NCI-H2171 (cell line): ENCODE measurements at places on chromosomes 7 and 10.
A peak's percentile ranks its signal among the peaks of the same experiment; 100 is the strongest.

DNA sequence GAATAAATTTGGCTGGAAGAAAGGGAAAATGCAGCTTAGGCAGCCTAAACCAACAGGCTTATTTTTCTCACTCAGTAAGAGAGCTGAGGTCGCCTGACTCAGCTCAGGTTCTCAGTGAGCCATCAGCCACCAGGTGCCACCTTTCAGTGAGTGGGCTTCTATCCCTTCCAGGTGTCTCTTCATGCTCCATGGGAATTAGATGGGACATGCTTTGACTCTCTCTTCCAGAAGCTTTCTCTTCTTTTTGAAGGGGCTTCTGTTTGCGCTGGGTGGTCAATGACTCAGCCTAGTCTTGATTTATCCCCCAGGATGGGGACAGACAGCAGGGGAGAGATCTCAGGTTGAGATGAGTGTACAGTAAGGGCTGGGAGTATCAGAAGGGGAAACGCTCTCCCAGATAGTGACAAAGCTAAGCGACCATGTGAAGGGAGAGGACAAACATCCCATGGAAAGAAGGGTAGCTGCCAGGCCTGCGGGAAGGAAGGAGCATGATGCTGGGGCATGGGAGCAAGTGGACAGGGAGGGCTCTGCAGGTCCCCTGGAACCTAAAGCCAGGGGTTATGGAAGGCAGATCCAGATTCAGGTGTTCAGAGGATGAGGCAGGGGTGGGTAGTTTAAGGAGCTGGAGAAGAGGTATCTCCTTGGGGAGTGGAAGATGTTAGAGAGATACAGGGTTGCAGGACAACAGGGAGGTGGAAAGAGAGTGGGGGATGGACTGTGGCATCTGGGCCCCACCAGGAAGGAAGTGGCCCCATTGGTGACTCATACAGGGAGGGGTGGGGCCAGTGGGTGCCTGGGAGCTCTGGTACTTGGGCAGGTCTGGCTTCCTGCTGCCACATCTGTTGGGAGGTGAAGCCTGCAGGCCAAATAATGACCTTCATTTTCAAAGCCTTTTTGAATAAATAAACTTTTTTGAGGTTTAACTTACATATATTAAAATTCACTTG, 32.5 kb downstream of the OGDH start:
- no peak for DNase-seq

DNA sequence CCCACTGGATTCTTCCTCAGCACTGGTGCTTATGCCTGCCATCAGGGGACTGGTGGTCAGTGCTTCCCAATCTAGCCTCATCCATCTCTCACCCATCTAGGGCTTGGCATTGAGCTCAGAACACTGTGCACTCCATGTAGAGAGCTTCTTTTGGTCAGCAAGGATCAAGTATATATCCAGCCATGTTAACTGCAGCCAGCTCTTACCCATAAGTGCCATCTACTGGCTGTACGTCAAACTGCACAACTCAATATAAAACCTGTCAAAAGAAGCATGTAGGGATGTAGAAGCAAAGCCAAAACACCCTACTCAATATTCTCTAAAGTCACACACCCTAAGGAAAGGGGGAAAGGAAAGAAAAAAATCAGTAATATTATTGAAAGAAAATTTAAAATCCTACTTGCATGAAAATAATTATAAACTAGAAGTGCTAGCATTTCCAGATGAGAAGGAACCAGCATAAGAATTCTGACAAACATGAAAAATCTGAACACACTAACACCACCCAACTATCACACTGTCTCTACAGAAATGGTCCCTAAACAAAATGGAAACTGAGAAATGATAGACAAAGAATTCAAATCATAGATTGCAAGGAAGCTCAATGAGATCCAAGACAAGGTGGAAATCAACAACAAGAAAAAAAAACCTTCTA, 531.1 kb upstream of the STEAP1 start:
- DNase-seq = no peak

- DNase-seq = no peak
Observed at GRCh38 chr10:126216632-126216961, 171.7 kb downstream of the ADAM12 start.

GRCh38 chr7:108415821-108416536, 40.3 kb downstream of the NRCAM start:
- DNase-seq = no peak

DNA sequence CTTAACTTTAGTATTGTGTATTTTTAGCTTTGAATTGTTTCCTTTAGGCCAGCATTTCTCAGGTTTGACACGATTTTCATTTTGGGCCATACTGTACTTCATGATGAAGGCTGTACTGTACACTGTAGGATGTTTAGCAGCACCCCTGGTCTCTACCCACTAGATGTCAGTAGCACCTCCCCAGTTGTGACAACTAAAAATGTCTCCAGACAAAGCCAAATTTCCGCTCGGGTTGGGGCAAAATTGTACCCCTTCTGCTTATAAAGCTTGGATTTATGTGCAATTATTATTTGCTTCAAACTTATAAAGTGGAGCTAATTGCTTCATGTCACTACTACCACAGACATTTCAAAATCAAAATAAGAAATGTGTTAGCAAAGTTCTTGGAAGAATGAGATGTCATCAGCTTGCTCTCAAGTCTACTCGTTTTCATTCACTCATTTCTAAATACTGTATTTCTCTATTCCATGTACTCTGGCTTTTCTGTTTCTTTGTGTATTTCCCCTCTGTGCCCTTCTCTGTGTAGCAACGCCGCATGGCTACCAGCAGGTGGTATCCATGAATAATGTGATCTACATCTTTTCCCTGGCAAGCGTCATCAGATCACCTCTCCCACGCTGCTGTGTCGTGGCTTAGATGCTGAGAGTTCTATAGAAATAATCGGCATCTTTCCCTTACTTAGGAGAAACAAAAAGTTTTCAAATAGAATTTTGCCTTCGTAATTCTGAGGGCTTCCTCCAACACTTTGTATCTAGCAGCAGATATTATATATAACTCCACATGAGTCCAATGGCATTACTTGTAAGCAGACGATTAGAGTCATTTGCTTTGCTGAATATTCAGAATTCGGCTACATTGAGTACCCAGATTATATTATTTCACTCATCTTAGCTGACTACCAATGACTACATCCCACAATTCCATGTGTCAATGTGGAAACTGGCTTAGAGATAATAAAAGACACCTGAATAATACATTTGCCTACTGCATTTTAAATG, 47.8 kb upstream of the CALCR start:
- DNase-seq = peak; percentile 41

DNA sequence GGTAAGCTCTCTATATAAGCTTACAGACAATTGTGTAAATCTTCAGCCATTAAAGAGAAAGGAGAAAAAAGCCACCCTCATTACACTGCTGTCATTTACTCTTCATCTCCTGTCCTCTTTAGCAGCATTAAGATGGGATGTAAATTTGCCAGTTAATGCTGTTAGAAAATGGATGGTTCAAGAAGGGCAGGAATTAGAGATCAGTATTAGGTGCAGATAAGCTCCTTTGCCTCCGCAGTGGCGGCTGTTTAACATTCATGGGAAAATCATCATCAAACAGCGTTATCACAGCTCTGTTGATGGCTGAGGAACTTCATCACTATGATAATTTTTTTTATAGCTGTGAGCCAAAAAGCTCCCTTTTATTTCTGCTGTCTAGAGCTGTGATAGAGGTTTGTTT, 61.8 kb upstream of the FAM204A start:
- no peak for DNase-seq

GRCh38 chr7:35735396-35735795, 40.5 kb upstream of the HERPUD2 start:
- no peak for DNase-seq

DNA sequence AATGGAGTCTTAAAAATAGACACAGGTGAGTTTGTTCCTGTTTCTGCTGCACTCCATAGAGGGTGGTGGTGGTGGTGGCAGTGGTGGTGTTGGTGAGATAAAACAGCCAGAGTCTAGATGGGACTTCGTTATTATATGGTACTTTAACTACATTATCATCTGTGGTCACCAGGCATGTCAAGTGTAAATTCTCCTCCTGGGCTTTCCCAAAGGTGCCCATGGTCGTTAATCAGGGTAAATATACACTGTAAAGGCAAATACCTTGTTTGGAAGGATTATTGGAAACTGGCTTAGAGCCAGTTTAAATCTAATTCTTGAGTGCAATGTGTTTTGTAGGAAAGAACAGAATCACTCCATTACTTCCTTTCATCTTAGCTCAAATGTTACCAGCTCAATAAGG, 21.5 kb upstream of the COMMD3 start:
- DNase-seq = no peak

DNA sequence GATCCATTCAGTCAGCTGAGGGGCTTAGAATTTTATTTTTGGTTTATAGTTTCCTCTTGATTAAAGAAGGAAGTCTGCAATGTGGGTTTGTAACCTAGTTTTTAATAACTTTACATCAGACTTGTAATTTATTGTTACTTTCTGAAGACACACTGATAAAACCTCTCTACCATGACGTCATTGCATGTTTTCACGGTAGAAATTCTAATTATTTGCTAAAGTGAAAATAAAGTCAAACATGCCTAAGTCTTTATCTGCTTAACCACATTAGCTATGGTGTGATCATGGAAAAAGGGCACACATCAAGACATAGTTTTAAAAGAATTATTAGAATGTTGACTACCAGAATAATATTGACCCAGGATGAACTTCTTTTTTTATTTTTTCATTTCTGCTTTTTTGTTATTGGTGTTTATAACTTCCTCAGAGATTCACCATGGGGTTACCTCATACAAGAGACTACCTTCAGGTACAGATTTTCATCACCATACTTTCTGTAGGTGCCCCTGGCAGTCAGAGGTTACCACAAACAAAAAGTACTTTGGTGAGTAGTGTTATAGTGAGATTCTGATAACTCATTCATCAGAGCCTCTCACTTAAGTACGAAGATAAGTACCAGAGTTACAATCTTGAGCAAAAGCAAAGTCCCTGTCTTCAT, 7.0 kb upstream of the PANK1 start:
- DNase-seq = no peak

- no peak for DNase-seq
Observed at GRCh38 chr10:112145263-112145662, 38.3 kb downstream of the GPAM start.

GRCh38 chr7:12062062-12062461, 149.0 kb upstream of the TMEM106B start:
- DNase-seq = no peak

GRCh38 chr7:148863324-148863723, 20.8 kb downstream of the EZH2 start:
- no peak for DNase-seq

- no peak for DNase-seq
Observed at GRCh38 chr7:37770838-37771237, 77.6 kb upstream of the NME8 start.

GRCh38 chr10:133194151-133194550, 34.1 kb downstream of the KNDC1 start:
- DNase-seq = no peak

GRCh38 chr10:42552188-42553063, 85.9 kb downstream of the ZNF33B start:
- DNase-seq = peak; percentile 84

GRCh38 chr10:24872049-24872789, 80.2 kb downstream of the PRTFDC1 start:
- no peak for DNase-seq

DNA sequence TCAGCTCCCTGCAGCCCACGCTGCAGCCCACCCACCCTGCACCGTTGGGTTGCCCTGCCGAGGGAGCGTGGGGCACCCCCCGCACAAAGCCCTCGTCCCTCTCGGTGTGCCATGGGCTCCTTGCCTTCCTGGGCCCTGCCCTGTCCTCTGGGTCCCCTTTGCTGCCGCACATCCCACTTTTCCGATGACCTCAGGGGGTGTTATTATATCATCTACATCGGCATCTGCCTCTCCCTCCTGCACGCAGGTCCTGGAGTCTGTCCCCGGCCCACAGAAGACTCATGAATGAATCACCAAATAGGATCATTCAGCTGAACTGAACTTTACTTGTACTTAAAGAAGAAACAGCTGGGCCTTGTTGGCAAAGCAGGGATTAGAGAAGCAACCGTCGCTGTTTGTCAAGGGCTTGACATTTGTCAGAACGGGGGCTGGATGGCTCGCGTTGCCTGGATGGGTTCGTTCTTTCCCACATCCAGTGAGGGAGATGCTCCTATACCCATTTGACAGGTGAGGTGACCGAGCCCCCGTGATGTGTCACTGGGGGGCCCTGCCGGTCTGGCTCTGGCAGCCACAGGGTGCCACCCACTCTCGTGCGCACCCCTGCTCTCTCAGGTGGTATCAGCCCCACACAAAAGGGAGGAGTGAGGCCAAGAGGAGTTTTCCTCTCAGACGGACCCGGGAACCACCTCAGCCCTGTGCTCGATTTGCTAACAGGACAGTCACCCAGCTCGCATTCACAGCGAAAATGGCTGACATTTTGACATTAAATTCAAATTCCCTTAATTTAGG, 58.6 kb upstream of the EBF3 start:
- DNase-seq = no peak

- DNase-seq = no peak
Observed at GRCh38 chr10:87000491-87000890, 19.6 kb upstream of the FAM25A start.

- DNase-seq = no peak
Observed at GRCh38 chr7:35707422-35707821, 12.5 kb upstream of the HERPUD2 start.

GRCh38 chr10:6885284-6885683, 305.2 kb upstream of the PRKCQ start:
- no peak for DNase-seq

- DNase-seq = no peak
Observed at GRCh38 chr7:82506702-82507101, 63.1 kb upstream of the CACNA2D1 start.

- DNase-seq = no peak
Observed at GRCh38 chr10:86967481-86967941, 771 bp upstream of the ADIRF start.

DNA sequence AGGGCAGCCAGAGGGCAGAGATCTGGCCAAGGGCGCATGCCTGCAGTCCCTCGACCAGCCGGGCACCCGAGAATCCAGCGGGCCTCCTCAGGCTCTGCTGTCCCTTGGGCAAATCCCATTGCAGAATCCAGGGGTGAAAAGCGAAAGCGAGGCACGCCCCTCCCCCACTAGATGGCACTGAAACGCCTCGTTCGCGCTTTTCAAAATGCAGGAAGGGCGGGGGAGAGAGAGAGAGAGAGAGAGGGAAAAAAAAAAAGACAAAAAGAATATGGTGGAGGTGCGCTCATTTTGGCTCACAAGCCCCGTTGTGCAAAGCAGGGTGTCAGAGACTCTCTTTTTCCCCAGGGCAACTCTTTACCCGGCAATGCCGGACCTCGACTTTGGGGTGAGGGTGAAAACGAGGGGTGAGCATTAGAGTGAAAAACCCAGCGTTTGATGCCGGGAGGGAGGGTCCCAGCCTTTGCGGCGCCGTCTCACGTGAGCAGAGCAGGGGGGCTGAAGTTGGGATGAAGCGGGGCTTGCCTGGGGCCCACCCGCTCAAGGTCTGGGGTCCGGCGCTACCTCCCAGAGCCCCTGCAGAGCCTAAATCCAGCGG, 2.5 kb upstream of the TMEM178B start:
- DNase-seq = peak; percentile 94
